Activated CD4-positive, CD25-positive, alpha-beta regulatory T cell treated with anti-CD3 and anti-CD28 coated beads, Interleukin-2, amount 50 U/mL, for 24 hours (primary cell): ENCODE measurements at places on chromosomes 6 and 20.
A peak's percentile ranks its signal among the peaks of the same experiment; 100 is the strongest.

DNA sequence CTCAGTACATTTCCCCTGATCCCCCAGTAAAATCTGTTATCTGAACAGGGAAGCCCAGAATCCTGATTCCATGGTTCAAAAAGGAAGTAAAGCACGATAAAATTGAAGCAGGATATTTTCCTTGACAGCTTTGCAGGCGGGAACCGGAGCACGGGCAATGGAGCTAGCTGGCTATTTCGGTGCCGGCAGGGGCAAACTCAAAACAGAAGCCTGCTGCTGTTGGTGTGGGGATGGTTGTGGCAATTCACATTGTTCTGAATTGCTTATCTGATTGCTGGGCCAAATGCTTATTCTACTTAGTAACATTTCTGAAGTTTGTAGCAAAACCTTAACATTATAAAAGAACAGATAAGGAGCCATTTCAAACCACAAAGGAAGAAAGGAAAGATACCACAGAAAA, 172.4 kb downstream of the MMS22L start:
- ATAC-seq = no peak

DNA sequence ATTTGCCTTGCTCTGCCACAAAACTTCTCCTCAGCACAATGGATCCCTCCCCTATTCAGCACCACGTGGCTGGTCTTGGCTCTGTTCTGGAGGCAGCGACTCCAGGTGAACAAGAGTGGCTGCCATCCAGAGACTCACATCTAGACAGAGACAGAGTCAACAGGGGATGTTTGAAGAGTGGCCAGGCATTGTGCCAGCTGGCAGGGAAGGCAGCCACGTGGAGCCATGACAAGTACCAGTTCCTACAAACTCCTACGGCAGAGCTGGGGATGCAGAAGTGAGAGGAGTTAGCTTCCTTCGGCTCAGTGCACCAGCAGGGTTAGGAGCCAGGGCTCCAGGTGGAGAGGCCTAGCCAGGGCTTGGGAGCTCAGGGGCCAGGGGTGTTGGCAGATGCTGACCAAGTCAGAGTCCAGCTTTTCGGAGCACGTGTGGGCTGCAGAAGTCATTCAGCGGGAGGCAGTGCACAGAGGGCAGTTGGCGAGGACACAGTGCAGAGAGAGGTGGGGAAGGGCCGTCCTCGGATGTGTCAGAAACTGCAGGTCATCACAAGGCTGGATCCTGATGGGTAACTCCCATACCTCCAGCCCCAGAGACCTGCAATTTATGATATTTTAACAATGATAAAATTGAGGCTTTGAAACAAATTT, 171.7 kb upstream of the PDE10A start:
- no peak for ATAC-seq

DNA sequence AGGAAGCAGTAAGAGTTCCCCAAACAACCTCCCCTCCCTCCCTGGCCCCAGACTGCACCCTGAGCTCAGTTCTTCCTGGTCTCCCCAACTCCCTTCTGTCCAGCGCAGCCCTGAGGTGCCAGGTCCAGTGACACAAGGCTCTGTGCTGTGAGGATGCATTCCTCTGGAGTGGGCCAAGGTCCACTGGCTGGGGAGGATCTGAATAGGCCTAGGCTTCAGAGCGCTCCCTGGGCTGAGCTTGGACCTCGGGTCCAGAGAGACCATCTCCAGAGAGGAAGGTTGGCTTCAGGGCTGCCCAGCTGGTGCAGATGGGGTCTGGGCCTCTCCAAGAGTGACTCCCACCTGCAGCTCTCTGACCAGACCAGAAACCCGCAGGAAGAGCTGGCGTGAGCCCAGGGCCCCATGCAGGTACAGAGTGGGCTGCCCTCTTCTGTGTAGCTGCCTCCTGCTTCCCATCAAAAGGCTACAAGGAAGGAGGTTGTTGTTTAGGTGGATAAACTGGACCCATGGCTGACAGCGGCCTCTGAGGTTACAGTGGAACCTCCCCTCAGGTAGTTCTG, 52.3 kb upstream of the MLN start:
- no peak for ATAC-seq

DNA sequence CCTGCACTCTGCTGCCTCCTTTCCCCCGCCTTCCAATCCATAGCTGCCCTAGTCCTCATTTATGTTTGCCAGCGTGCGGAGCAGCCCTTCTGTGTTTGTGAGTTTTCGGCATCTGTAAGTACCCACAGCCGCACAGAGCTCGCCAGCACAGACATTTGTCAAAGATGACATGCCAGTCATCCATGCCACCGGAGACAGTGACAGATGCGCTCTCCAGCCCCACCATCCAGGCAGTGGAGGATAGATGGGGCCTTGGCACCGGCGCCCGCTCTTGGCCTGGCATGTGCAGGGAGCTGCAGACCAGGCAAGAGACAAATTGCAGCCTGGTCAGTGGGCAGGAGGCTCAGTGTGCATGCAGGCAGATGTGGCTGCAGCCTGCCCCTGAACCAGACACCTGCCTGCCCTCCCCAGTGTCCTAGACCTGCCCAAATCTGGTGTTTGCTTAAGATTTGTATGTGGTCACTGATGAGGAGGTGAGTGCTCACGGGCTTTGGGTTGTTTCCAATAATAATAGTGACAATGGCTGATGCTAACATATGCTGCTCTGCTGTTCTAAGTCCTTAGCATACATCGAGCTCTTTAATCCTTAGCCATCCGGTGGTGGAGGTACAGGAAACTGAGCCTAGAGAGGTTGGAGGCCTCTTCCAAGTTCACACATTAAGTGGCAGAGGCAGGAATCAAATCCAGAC, 78.1 kb downstream of the UNC5CL start:
- ATAC-seq = no peak

DNA sequence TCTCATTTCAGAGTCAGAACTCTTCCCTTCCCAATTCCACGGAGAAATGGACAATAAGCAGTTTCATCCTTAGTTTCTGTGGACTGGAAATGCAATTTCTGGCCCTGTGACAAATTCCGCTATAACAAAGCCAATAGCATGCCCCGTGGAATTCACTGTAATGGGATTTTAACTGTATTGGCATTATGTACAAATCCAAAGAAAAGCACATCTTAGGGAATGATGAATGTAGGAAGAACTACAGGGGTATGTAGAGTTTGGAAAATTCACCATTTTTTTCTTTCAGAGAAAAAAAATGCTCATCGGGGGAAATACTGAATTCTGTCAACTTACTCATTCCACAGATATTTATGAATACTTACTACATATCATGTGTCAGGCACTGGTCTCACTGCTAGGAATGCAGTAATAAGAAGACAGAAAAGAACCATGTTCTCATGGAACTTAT, 43.5 kb downstream of the KIF6 start:
- ATAC-seq = no peak

GRCh38 chr6:32382757-32383420, 11.2 kb upstream of the TSBP1 start:
- no peak for ATAC-seq

DNA sequence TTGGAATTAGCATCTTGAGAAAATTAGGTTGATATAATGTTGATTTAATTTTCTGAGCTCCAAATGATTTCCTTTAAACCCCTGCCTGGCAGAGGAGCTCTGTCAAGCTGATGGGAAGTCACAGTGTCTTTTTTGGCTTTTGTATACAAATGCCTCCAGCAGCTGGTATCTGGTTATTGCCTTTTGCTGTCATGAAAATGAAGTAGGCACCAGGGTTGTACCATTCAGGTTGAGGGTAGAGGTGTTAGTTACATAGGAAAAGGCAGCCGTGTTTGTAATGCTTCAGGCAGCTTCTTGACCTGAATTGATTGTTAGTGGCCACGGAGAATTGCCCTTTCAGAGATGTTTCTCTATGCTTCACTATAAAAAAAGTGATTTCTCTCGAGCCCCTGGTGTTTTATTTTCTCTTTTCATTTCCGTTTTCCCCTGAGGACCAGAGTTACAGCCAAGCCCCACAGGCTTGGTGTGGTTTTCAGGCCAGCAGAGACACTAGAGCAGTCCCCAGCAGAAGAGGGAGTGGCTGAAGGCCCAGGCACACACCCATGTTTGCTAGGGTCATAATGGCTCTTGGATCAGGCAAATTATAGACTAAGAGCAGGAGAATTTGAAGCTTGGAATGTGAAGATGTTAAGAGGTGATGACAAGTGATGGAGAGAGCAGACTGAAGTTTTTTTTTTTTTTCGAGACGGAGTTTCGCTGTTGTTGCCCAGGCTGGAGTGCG, 21.6 kb downstream of the CMTR1 start:
- ATAC-seq = no peak

DNA sequence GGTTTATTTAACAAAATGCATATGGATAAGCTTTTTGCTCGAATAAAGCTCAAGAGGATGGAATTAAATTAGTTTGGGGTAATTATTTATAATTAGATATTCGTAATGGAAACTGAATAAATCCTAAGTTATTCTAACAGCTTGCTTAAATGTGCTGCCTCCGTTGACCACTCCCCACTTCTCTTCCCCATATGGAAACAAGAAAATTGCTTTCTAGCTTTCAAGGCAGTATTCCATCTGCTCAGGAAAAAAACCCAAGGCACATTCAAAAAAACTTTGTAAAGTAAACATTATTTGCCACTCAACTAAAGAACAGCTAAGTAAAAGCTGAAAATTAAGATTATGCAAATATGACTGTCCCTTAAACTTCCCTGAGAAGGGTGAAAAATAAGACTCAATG, 369.2 kb downstream of the HAO1 start:
- ATAC-seq = no peak

GRCh38 chr6:126181173-126181741, 158.7 kb upstream of the CENPW start:
- ATAC-seq = no peak

GRCh38 chr6:30006170-30007131, 54.6 kb upstream of the POLR1H start:
- peak; percentile 46 for ATAC-seq

DNA sequence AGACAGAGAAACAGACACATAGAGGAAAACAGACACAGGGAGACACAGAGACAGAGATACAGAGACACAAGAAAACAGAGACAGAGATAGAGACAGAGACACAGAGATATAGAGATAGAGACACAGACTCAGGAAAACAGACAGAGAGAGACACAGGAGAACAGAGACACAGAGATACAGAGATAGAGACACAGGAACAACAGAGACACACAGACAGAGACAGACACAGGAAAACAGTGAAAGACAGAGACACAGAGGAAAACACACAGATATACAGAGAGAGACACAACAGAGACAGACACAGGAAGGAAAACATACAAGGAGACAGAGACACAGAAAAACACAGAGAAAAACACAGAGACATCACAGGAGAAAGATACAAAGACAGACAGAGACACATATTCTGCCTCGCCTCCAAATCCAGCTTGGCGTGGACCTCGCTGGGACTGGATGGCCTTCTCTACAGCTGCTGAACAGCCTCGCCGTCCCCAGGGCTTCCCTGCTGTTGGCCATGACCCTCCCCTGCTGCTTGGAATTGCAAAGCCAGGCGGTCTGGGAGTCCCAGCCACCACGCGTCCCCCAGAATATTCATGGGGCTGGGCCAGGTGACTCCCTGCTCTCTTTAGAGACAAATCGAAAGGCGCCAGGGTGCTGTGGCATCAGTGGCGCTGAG, 36.8 kb downstream of the NTSR1 start:
- ATAC-seq = no peak

DNA sequence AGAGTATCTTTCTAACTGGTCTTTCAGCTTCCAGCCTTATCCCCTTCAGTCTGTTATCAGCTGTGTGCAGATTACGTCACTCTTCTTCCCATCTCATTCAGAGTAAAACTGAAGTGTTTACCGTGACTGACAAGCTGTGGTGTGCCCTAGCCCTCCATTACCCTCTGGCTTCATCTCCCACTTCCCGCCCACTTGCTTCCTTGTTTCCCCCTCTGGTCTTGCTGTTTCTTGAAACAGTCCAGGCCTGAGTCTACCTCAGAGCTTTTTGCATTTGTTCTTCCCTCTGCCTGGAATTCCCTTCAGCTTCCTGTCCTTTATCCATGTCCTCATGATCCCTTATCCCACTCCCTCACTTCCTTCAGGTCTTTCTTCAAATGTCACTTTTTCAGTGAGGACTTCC, 66.9 kb downstream of the CARMIL1 start:
- no peak for ATAC-seq

DNA sequence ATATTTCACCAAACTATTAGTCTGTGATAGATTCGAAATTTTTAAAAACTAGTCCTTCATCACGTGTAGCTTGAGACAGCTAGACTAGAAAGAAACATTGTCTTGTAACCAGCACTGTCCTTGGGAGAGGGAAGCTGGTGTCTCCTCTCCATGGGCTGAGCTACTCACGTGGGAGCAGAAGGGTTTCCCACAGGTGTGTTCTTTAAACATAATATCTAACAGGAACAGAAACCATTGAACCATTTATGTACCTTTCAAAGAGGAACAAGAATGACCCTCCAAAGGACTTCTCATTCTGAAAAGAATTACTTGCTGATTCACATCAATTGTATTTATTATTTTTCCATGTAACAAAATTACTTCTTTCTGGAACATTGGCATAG, 72.4 kb upstream of the SYNJ2 start:
- ATAC-seq = no peak

- ATAC-seq = no peak
These were observed 27.9 kb downstream of the CDYL start for GRCh38 chr6:4804095-4804494.
